T-cell (primary cell): ENCODE measurements at places on chromosomes 3 and 15. TPM values are rescaled to one million over a fixed set of nuclear protein-coding genes. Genes with fewer than 3 reads are reported as not detected.

The SPSB4 gene
- total RNA-seq, result not detected

The SLITRK3 gene
- not detected for total RNA-seq

The IL12A gene
- total RNA-seq, result 0.64 TPM

The CPN2 gene
- not detected for total RNA-seq

The TMEM45A gene
- total RNA-seq, result 0.16 TPM

- DNase-seq, result no peak
- no peaks in the 10 kb centered on the region for H3K27me3 ChIP-seq
- H3K36me3 ChIP-seq, result no peaks in the 10 kb centered on the region
- no peak overlapping the region for H3K27ac ChIP-seq
- H3K4me1 ChIP-seq, result no peaks in the 10 kb centered on the region
Observed at GRCh38 chr3:148457886-148458285, 239.8 kb upstream of the AGTR1 start.

DNA sequence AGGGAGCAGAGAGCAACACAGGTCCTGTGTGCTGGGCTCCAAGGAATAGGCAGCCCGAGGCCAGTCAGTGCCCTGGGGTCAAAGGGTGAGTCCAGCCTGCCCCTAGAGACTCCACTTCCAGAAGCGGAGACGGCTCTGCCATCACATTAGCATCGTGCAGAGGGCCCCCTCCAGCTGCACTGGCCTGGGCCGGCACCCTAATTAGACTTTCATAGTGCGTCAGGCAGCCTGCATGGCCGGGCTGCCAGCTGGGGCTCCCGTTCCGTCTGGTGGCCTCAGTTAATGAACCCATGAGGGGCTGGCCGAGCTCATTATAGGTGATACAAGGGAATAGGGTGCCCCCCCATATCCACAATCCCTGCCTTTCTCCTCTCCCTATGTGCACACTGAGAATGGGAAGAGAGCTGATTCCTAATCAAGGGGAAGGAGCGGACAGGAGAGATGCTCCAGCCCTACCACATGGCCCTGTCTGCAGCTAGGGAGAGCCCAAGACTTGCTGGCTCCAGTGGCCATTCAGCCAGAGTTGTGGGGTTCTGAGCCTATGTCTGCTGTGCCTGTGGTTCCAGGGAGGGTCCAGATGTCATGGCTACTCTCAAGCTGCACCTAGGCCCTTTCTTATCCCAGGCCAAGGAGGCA lies 128.0 kb downstream of the SRGAP3 start:
- H3K27me3 ChIP-seq, result no peaks in the 10 kb centered on the region
- H3K27ac ChIP-seq, result no peak overlapping the region
- H3K4me1 ChIP-seq, result no peaks in the 10 kb centered on the region

- H3K27me3 ChIP-seq, result no peaks in the 10 kb centered on the region
- no peak for DNase-seq
- H3K4me3 ChIP-seq, result no peak overlapping the region
- no peaks in the 10 kb centered on the region for H3K4me1 ChIP-seq
Observed at GRCh38 chr3:98359993-98360675, 6.5 kb downstream of the OR5K4 start.

DNA sequence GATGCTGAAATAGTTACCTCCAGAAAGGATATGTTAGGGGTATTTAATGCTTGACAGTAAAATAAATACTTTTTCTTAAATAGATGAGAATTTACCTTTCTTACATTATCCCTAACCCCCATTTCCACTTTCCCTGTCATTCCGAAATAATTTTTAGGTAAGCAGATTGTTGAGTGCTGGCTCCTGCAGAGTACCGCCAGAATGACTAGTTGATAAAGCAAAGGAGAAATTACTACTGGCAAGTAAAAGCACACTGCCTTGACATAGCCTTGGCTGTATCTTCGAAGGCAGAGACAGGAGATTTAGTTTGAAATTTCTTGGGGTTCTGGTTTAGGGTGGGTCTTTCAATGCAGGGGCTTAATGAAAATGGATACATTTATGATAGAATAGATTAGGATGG lies 40.8 kb downstream of the LRRC49 start:
- no peaks in the 10 kb centered on the region for H3K4me1 ChIP-seq
- H3K27me3 ChIP-seq, result peaks cover 3% of the 10 kb centered on the region
- no peak overlapping the region for H3K4me3 ChIP-seq
- no peak overlapping the region for H3K27ac ChIP-seq
- H3K36me3 ChIP-seq, result no peaks in the 10 kb centered on the region
- no peak for DNase-seq

DNA sequence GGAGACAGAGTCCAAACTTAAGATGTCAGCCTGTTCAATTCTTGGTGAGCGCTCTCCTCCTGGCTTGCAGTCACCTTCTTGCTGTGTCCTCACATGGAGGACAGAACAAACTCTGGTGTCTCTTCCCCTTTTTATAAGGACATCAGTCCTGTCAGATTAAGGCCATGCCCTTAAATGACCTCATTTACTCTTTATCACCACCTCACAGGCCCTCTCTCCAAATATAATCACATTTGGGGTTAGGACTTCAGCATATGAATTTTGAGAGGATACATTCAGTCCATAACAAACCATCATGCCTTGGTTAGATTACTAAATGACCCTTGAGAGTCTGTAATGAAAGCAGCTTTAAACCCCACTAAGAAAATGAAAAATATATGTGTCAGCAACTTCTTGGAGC lies 175.2 kb downstream of the TAFA4 start:
- H3K4me1 ChIP-seq, result no peaks in the 10 kb centered on the region
- no peak for DNase-seq
- H3K4me3 ChIP-seq, result no peak overlapping the region
- no peak overlapping the region for H3K27ac ChIP-seq
- no peaks in the 10 kb centered on the region for H3K36me3 ChIP-seq

DNA sequence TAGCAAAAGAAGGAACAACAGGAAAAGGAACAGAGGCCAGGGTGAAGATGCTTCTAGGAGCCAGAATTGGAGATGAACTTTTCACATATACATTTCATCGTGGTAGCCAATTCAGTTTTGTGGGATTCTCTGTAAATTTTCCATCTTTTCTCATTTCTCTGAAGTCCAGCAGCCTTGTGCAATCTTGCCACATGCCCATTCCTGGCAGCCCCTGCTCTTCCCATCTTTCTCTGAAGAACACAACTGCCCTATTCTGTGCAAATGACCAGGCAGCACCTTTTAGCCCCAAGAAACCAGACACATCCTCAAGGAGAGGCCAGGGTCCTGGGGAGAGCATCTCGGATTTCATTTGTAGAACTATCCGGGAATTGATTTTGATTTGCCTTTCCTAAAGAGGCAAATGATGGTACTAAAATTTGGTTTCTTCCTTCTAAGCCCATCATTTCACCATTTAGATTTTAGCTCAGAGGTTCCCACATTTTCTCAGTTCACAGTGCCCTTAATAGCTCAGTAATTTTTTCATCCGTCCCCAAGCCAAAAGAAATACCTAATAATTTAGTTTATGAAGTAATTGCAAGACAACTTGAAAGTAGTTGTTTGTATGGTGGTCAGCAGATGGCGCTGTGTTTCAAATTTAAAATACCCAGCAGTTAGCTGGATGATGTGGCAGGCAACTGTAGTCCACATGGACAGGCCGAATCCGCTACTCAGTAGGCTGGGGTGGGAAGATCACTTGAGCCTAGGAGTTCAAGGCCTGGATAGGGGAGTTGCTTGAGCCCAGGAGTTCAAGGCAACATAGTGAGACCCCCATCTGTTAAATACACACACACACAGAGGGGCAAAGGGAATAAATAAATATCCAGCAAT lies 61.3 kb upstream of the ACKR4 start:
- no peaks in the 10 kb centered on the region for H3K4me1 ChIP-seq
- no peak overlapping the region for H3K4me3 ChIP-seq
- H3K27ac ChIP-seq, result no peak overlapping the region
- peaks cover 17% of the 10 kb centered on the region for H3K36me3 ChIP-seq

- no peaks in the 10 kb centered on the region for H3K4me1 ChIP-seq
- H3K27ac ChIP-seq, result no peak overlapping the region
- H3K4me3 ChIP-seq, result no peak overlapping the region
- DNase-seq, result no peak
Observed at GRCh38 chr15:39595338-39596221, 14.7 kb downstream of the THBS1 start.

- DNase-seq, result no peak
- H3K27ac ChIP-seq, result no peak overlapping the region
- H3K27me3 ChIP-seq, result peaks cover 4% of the 10 kb centered on the region
- no peaks in the 10 kb centered on the region for H3K36me3 ChIP-seq
- H3K4me1 ChIP-seq, result no peaks in the 10 kb centered on the region
Observed at GRCh38 chr3:149489060-149489690, 14.7 kb downstream of the TM4SF4 start.

GRCh38 chr3:171348121-171348520 lies 112.1 kb downstream of the TNIK start:
- H3K27ac ChIP-seq, result no peak overlapping the region
- no peaks in the 10 kb centered on the region for H3K36me3 ChIP-seq
- H3K27me3 ChIP-seq, result no peaks in the 10 kb centered on the region
- no peak overlapping the region for H3K4me3 ChIP-seq
- DNase-seq, result no peak

GRCh38 chr15:51879555-51879954 lies 50.1 kb downstream of the TMOD3 start:
- H3K27ac ChIP-seq, result no peak overlapping the region
- H3K27me3 ChIP-seq, result no peaks in the 10 kb centered on the region
- H3K36me3 ChIP-seq, result peaks cover 6% of the 10 kb centered on the region
- no peak overlapping the region for H3K4me3 ChIP-seq
- peaks cover 4% of the 10 kb centered on the region for H3K4me1 ChIP-seq

- no peaks in the 10 kb centered on the region for H3K27me3 ChIP-seq
- no peaks in the 10 kb centered on the region for H3K4me1 ChIP-seq
- no peak overlapping the region for H3K27ac ChIP-seq
- no peak for DNase-seq
- no peak overlapping the region for H3K4me3 ChIP-seq
- H3K36me3 ChIP-seq, result no peaks in the 10 kb centered on the region
Observed at GRCh38 chr3:42830437-42831320, 21.4 kb downstream of the ACKR2 start.

GRCh38 chr15:92693691-92694331 lies 38.2 kb upstream of the FAM174B start:
- no peaks in the 10 kb centered on the region for H3K4me1 ChIP-seq
- H3K4me3 ChIP-seq, result no peak overlapping the region
- peaks cover 11% of the 10 kb centered on the region for H3K27me3 ChIP-seq
- no peak for DNase-seq
- H3K36me3 ChIP-seq, result no peaks in the 10 kb centered on the region

- H3K4me1 ChIP-seq, result peaks cover 2% of the 10 kb centered on the region
- no peaks in the 10 kb centered on the region for H3K27me3 ChIP-seq
- H3K4me3 ChIP-seq, result no peak overlapping the region
- no peaks in the 10 kb centered on the region for H3K36me3 ChIP-seq
Observed at GRCh38 chr3:107068980-107069379, 308.3 kb upstream of the CCDC54 start.

- H3K27me3 ChIP-seq, result no peaks in the 10 kb centered on the region
- peaks cover 24% of the 10 kb centered on the region for H3K36me3 ChIP-seq
- H3K27ac ChIP-seq, result no peak overlapping the region
- peak; percentile 21 for DNase-seq
Observed at GRCh38 chr15:74835312-74835823, 7.6 kb downstream of the ULK3 start.

GRCh38 chr3:9762871-9763270 lies 6.9 kb downstream of the CAMK1 start:
- no peaks in the 10 kb centered on the region for H3K4me1 ChIP-seq
- H3K27ac ChIP-seq, result no peak overlapping the region
- H3K36me3 ChIP-seq, result peaks cover 19% of the 10 kb centered on the region
- DNase-seq, result no peak

- no peaks in the 10 kb centered on the region for H3K36me3 ChIP-seq
- peak; percentile 86 for DNase-seq
- peak overlapping the region; percentile 55 for H3K27ac ChIP-seq
Observed at GRCh38 chr3:50227390-50228183, 8.4 kb upstream of the GNAI2 start.

- H3K27me3 ChIP-seq, result peaks cover 3% of the 10 kb centered on the region
- no peak overlapping the region for H3K27ac ChIP-seq
- H3K4me3 ChIP-seq, result no peak overlapping the region
- no peak for DNase-seq
Observed at GRCh38 chr3:182789371-182789770, 3.9 kb upstream of the ATP11B start.

DNA sequence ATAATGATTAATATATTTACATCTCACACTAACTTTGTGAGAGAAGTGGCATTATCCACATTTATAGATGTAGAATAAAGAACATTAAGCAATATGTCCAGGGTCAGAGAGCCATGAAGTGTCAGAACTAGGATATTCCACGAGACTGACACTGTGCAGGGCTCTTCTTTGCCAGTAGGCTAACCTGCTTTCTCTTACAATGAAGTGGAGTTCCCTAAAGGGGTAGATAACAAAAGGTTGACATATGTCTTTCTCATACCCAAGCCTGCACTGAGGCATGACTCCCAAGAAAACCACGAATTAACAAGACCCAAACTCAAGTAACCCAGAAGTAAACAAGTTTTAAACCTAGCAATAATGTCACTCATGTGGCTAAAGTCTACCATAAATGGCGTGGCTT lies 191.5 kb upstream of the SLC2A2 start:
- no peak for DNase-seq
- no peaks in the 10 kb centered on the region for H3K27me3 ChIP-seq
- no peaks in the 10 kb centered on the region for H3K4me1 ChIP-seq
- H3K4me3 ChIP-seq, result no peak overlapping the region
- no peaks in the 10 kb centered on the region for H3K36me3 ChIP-seq
- no peak overlapping the region for H3K27ac ChIP-seq

DNA sequence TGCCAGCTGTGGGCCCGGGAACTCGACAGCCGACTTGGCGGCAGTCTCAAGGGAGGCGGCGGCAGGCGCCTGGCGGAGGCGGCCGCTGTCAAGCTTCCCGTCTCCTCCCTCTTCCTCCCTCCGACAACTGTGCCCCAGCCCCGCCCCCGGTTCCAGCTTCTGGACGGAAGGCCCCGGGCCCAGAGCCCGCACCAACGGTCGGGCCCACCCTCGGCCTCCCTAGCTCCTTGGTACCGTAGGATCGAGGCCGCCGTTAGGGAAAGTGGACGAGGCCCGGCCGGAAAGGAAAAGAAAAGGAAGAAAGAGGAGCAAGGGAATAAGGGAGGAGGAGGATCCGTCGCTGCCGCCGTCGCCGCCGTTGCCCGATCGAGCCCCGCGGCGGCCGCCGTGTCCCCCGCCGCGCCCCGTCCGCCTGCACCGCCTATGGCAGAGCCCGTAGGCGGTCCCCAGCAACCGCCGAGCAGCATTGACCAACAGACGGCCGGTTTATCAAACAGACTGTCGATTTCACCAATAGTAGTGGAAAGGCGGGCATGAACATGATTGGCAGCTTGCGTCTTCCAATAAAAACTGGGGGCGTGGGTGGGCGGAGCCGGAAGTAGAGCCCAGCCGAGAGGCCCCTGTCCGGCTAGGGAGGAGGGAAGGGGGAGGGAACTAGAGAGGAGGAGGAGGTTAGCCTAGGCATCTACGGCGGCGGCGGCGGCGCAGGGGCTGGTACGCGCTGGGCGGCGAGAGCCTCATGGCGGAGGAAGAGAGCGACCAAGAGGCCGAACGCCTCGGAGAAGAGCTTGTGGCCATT lies at the start of the genes CGGBP1 and ZNF654:
TSS of gene CGGBP1 (minus strand) at position 425 of the 799 bp plus-strand sequence. CDS start 3,029 bp downstream, outside the sequence.
TSS of gene ZNF654 (plus strand) at position 675 of the 799 bp plus-strand sequence. CDS start at position 740, 65 bp downstream.
- H3K27ac ChIP-seq, result peak within 1 kb of the TSS; percentile 89
- H3K4me1 ChIP-seq, result peaks cover 42% of the 10 kb centered on the region
- peaks cover 26% of the 10 kb centered on the region for H3K36me3 ChIP-seq
- H3K27me3 ChIP-seq, result no peaks in the 10 kb centered on the region
- H3K4me3 ChIP-seq, result peak within 1 kb of the TSS; percentile 97

- H3K4me3 ChIP-seq, result peak overlapping the region; percentile 85
- peak; percentile 50 for DNase-seq
- no peaks in the 10 kb centered on the region for H3K27me3 ChIP-seq
- peaks cover 30% of the 10 kb centered on the region for H3K4me1 ChIP-seq
Observed at GRCh38 chr3:25663869-25664811, 567 bp downstream of the TOP2B start.
